Muscle of leg (tissue), 16 donors: ENCODE measurements at places on chromosomes 7 and 10. TPM values are rescaled to one million over a fixed set of nuclear protein-coding genes. Genes with fewer than 3 reads are reported as not detected.
A peak's percentile ranks its signal among the peaks of the same experiment; 100 is the strongest.

CHAT gene
- polyA plus RNA-seq = not detected

DNA sequence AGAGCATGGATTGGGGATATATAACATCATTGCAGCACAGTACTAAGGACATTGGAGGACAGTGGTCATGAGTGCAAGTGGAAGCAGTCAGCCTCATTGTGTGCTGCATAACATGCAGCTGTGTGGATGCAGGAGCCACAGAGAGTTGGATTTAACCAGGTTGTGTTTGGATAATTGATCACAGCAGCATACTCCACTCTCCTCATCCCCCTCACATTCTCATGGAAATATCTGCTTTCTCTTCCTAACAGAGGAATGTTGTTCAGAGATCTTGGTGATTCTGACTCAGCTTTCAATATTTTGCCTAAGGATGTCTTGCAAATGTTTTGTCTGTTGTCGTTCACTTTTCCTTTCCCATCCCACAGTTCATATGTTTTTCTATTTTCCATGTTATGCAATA, 31.8 kb upstream of the LSM8 start:
- DNase-seq = no peak

DNA sequence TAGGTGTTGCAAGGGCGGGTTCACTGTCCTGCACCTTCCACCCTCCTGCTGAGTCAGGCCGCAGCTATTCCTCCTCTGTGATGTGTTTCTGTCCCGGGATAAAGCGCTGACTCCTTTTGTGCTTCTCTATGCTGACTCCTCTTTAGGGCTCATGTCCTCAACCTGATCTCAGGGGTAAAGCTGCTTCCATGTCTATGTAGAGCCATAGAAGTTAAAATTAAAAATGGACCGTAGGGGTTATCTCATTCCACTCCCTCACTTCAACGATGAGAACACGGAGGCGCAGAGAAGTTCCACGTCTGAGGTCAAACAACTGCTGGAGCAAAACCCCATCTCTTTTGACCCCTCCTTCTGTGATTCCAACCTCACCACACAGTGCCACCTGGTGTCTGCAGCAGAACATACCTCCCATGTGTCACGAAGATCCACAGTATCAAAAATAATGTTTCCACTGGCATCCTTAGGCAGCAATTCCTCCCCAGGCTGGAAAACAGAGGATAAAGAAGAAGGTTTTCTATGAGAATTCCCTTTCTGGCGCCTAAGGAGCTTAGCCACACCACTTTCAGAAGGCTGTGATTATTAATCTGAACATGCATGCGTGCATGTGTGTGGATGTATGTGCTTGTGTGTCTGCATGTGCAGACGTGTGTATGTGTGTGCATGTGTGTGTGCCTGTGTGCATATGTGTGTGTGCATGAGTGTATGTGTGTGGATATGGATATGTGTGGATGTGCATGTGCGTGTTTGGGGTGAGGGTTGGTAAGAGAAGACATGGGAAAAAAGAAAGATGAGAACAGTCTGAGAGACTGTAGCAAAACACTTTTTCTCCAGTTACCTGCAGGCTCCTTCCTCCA, 81.2 kb upstream of the UCN3 start:
- DNase-seq = peak; percentile 47

GRCh38 chr10:89515031-89515841, 20.2 kb downstream of the SLC16A12 start:
- DNase-seq = peak; percentile 57

GRCh38 chr7:37786741-37787569, 61.4 kb upstream of the NME8 start:
- DNase-seq = peak; percentile 53

GRCh38 chr7:45682358-45682735, 108.2 kb downstream of the ADCY1 start:
- DNase-seq = no peak

DNA sequence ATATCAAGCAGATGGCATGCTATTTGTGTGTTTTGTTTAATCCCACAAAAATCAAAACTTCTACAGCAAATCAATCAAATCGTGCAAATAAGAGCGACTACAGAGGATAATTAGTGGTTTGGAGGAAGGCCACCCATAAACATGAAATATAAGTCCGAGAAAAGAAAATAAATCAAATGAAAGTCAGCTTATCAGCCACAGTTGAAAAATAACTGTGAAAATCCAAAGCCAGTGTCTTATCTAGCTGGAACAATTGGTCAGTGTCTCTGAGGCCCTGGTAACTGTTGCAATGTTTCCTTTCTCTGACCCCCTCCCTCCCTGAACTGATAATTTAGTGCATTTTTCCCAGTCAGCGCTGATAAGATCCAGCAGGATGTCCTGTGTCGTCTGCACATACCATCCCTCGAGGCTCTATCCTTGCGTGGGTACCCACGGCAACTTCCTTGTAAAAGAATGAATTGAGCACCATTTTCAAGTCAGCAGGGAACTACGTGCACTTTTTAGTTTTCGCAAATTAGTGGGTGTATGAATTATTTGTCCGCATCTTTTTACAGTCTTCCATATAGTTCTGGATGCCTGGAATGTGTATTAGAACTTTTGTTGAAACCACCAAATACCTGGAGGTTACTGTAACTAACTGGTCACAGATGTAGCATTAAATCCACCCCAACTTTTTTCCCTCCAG, 10.8 kb upstream of the JCAD start:
- DNase-seq = no peak

GRCh38 chr7:116030651-116031276, at the start of gene TFEC:
TFEC (minus strand) TSS chr7:116030763; CDS start chr7:115984441, 46,322 bp downstream.
- peak; percentile 58 for DNase-seq

GRCh38 chr10:88392222-88392621, 190.9 kb downstream of the RNLS start:
- no peak for DNase-seq

GRCh38 chr7:158031867-158032308, 555.7 kb downstream of the PTPRN2 start:
- no peak for DNase-seq

DNA sequence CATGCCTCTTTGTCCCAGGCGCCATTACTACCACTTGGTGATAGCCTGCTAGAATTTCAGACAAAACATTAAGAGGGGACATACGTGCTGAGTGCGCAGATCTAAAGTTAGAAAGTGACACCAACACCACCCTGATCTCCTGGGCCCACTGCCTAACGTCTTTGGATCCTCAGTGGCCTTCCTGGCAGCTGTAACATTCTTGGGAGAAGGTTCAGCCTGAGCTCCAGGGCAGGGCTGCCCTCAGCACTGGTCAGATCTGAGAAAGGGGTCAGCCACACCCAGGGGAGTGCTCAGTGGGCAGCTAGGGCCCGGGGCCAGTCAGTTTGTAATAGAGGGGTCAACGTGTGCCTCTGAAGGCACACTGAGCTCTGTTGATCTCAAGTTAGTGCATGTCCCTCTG, 48.4 kb downstream of the ZCCHC24 start:
- DNase-seq = peak; percentile 74

GRCh38 chr10:43210556-43210955, 56.3 kb downstream of the RASGEF1A start:
- DNase-seq = no peak

DNA sequence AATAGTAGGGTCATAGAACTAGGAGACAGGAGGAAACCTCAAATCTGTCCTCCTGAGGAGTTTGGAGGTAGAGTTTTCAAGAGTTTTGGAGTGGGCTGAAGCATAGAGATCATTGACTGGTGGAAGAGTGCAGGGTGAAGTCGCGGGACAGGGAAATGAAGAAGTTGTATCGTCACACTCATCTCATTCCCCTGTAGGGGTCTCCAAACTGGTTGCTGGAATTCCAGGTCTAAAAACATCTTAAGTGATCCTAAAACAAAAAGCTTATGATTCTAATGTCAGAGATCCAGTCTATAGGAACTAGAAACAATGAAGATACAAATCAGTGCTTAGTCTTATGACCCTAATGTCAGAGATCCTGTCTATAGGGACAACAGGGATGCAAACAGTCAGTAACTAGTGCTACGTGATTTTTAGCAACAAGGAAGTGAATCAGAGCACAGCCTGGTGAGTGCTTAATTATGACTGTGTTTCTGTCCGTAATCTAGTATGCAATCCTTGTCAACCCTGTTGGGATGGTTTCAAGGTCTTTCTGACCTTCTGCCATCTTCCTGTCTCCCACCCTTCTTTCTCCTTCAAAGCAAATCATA, 139.4 kb downstream of the SKIDA1 start:
- DNase-seq = no peak

DNA sequence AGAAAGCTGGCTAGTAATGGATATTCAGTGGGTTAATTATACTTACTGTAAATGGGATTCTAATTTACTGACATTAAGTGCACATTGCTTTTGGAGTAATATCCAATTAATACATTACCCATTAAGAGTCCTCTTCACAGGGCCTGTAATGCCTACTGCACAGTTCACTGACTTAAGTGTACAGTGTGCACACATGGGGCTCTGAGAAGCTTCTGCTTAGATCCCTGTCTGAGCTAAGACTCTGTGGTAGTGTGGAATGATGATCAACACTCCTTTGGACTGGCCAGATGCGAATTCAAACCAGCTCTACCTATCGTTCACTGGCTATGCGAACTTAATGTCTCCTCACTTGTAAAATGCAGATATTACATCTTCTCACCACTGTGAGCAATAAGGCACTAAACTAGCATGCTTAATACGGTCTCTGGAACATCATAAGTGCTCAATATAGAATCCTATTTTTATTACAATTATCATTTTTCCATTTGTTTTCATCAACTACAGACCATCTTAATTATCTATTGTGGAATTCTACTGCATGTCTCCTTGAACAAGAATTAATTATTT, 53.8 kb upstream of the SEC61G start:
- DNase-seq = no peak

DNA sequence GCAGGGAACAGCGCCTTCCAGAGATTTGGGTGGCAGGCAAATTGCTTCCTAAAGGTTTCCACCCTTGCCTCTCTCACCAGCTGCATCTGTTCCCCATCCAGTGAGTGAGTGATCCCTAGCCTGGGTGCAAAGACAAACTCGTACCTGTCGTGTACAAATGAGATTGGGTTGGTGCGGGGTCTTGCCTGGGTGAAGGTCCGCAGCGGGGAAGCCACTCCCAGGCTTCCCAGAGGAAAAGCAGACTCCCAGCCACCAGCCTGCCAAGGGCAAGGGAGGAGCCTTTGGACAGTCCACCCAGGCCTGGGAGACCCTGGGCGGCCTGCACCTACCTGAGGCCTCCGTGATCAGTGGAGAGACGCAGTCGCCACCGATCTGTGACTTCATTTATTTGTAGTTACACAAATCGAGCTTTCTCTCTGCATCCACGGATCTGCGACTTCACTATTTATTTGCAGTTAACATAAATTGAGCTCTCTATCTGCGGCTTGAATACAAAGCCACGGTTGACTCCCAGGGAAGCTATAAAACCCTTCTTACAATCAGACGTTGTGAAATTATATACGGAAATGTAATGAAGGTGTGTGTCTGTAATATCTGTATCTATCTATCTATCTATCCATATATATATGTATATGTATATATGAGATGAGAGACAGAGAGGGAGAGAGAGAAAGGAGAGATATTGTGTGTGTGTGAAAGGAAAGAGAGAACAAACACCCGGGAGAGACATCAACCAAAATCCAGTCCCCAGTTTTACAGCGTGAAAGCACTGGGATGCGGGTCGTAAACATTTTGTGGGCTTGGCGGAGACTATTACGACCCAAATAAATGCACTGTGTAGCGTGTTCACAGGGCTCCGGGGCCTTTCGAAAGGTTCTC, 3.0 kb upstream of the HOXA7 start:
- DNase-seq = no peak

GRCh38 chr10:57621466-57621865, 646.2 kb downstream of the IPMK start:
- no peak for DNase-seq

DNA sequence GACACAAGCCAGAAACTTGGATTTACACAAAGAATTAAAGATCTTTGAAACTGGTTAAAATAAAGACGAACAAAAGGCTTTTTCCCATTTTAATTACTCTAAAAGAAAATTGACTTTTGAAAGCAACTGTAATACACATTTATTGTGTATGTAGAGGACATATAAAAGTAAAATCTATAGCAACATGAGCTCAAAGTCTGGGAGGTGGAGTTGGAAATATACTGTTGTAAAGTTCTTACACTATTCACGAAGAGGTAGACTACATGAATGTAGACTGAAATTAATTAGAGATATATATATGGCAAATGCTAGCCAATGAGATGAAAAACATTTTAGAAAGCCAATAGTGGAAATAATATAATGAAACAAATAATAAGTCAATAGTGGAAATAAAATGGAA, 251.0 kb downstream of the AHR start:
- DNase-seq = no peak

DNA sequence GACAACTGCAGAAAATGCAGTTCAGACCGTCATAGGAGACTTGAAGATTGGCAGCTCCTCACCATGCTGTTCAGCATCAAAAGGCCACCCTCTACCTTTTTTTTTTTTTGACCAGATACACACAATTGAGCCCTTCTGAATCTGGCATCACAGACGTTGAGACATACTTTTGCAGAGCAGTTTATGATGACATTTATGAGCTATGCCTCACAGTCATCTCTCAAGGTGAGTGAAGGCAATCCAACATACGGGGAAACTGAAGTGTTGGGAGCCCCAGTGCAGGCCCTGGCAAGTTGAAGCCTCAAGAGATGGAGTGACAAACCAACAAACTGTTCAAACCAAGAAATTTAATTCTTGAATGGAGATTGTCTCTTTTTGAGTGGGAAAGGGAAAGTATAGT, 83.6 kb upstream of the DLX6 start:
- DNase-seq = no peak

DNA sequence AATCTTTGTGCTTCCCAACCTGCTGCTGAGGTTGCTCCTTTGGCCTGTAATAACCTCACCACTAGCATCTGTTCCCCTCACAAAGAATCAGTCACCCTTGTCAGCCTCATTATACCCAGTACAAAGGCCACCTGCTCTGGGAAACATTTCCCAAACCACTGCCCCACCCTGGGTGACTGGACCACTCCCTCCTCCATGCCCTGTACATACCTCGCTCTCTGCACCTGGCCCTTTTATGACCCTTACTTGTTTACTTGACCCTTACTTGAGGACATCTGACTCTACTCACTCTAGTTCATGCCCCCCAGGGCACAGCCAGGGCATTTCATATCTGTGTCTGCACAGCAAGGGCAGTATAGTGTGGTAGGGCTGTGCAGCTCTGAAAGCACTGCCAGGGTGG, 21.4 kb upstream of the AOC1 start:
- DNase-seq = no peak

DNA sequence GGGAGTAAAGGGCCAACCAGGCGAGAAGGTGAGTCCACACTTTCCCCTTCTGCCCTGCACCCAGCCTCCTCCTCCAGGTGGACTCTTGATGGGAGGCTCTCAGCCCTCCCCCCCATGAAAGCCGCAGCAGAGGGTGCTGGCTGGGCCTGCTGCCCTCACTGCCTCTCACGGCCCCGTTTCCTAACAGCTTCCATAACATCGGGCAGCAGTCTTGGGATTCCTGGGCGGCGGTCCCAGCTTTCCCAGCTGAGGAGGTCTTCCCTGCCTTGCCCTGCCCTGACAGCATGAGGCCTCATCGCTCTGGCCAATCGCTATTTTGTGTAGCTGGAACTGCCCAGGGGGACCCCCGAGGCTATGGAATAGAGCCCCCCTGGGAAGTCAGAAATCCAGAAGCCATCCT, 76.3 kb downstream of the COL13A1 start:
- DNase-seq = peak; percentile 86
